Frontal cortex (tissue), 4 donors: ENCODE measurements at places on chromosomes 3 and 15. TPM values are rescaled to one million over a fixed set of nuclear protein-coding genes. Genes with fewer than 3 reads are reported as not detected.

DNA sequence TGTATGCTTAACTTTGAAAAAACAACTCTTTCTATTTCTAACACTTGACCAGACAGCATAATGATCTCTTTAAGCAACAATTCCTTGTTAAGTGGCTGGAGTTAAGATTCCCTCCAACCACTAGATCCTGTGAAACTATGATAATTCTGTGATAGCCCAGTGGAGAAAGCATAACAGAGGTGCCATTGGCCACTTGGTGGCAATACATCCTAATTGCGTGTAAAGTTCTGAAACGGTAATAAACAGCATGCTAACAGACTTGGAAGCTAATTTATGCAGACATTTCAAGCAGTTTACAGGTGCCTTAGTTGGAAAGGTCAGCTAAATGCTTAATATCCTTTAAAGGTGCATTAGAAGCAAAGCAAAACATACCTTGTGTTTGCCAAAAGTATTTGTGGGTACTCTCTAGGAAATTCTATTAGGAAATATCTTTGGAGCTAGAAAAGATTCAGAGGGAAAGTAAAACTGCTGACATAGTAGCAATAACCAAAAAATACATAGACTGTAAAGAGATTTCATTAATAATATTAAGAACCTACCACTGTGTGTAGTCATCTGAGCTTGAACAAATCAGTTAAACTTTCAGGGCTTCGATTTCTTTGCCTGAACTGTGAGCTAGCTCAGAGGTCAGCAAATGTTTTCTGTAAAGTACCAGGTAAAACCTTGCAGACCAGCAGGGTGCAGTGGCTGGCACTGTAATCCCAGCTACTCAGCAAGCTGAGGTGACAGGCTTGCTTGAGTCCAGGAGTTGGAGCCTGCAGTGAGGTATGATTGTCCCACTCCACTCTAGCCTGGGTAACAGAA lies 19.0 kb upstream of the CSTA start:
- no peak for DNase-seq

Gene TEX55
- not detected for total RNA-seq

DNA sequence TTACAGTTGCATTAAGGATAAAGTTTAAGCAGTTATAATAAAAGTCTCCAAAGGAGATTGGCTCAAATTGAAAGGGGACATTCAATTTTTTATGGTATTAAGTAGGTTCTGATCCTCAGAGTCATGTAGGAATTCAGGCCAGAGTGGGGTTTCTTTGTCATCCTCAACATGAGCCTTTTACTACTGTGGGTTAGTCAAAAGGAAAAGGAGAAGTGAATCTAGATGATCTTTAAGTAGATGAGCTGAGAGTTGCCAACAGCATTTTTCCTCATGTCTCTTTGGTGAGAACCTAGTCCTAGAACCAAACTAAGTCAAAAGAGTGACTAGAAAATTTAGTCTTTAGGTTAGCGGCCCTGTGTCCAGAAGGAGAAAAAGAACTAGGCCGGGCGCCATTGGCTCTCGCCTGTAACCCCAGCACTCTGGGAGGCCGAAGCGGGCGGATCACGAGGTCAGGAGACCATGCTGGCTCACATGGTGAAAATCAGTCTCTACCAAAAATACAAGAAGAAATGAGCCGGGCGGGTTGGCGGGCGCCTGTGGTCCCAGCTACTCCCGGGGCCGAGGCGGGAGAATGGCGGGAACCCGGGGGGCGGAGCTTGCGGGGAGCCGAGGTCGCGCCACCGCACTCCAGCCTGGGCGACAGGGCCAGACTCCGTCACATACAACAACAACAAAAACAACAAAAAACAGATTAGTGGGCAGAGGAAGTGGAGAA lies 4.2 kb upstream of the CHL1 start:
- DNase-seq: no peak

- no peak for DNase-seq
These were observed 108.8 kb upstream of the MME start for GRCh38 chr3:154971341-154971740.

DNA sequence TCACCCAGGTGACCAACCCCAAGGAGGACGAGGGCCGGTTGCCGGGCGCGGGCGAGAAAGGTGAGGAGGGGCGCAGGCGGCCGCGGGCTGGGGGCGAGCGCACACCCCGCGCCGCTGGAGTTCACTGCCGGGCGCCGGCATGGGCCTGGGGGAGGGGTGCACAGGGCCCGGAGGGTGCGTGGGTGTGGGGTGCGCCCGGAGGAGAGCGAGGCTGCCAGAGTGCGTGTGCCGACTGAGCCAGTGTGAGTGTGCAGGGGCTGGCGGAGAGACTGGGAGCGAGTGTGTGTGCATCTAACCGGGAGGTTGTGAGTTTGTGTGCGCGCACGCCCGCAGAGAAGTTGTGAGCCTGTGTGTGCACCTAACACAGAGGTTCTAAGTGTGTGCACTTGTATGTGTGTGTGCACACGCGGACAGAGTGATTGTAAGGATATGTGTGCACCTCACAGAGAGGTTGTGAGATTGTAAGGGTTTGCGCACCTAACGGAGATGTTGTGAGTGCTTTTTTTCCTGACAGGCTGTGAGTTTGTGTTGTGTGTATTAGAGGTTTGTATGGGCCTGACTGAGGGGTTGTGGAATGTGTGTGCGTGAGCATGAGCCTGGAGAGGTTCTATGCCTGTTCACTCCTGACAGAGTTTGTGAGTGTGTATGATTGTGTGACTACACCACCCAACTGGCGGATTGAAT lies 681 bp downstream of the CTDSPL start:
- peak; percentile 51 for DNase-seq

GRCh38 chr15:66740802-66741201 lies 38.8 kb downstream of the SMAD6 start:
- DNase-seq: no peak

DNA sequence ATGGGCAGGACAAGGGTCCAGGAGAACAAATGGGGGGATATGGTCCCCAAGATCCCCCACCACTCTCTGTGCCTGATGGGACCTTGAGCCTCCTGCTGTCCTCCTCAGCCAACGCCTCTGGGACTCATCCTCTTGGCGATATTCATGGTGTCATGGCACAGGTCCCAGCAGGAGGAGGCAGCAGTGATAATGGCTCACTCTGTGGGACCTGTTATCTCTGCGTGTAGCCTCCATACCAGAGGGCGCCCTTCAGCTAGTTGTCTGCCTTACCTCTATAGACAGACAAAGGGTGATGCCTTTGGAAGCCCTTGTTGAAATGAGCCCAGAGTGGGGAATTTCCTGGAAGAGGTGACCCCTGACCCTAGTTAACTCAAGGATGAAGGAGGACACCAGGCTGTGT lies 7.4 kb downstream of the ZBTB47 start:
- peak; percentile 27 for DNase-seq

DNA sequence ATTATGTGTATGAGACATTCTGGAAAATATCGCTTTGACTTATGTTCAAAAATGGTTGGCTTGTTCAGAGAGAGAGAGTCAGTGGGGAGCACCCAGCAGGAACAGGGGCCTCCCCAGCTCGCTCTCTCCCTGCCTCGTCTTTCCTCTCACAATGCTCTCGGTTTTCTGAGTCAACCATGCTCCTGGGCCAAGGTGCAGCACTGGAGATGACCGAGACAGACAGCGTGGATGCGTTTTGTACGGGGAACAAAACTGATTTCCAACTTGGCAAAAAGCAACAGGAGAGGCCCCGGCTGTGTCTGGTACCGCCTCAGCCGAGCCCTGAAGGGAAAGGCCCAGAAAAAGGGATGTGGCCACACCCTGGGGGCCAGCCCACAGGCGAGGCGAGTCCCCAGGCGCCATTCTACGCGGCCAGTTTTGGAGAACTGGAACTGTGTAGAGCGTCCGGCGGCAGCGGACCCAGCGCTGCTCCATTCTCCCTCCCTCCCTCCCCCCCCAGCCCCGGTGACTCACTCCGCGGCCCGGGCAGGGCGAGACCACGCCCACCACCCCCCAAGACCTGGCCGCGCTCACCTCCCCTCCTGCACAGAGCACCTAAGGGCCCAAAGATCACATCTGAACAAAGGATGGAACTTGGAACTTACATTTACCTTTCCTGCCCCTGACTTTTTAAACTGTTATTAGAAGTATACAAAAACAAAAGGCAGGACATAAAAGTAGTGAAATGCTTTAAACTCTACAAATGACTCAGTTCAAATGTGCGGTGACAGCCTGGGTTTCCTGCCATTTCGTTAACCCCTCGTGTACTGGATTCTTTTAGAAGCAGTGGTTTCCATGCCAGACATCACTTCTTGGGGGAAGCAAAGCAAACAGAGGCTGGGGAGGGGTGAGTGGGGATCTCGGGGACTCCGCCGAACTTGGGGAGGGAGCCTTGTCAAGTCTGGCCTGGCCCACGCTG lies 12.7 kb downstream of the ATP10A start:
- no peak for DNase-seq

- peak; percentile 74 for DNase-seq
These were observed 2.3 kb downstream of the FBXL22 start for GRCh38 chr15:63599401-63600000.

DNA sequence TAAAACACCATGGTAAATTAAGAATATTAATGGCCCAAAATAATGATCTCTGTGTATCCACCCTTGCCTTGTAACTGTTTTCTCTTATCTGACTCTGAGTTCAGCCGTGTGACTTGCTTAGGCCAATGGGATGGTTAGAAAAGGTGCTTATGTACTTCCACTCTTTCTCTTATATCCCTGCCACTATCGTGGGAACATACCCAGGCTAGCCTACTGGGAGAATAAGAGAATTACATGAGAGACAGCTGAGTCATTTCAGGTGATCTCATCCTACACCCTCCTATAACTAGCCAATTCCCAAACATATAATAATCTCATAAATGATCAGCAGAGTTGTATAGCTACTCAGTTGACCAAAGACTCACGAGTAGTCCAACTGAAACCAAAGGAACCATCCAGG lies 98.3 kb upstream of the ABI3BP start:
- no peak for DNase-seq

- DNase-seq: no peak
These were observed 11.8 kb upstream of the SCN10A start for GRCh38 chr3:38827791-38828190.

DNA sequence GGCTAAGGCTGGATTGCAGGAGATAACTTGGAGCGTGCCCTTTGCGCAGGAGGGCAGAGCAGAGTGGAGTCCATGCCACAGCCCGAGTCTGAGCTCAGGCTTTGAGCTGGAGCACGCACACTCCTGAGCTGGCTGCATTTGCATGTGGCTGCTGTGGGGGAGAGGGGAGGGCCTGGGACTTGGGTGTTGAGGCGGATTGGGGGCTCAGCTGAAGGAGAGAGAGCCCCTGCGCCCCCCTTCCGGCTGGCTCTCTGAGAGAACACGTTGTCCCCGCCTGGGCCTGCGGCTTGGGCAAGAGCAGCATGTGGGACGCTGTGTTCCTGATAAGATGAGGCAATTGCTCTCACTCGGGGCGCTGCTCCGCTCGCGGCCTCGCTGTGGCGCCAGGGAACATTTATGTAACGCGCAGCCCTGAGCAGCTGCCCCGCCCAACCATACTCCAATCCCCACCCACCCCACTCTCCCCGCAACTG lies 39.1 kb downstream of the KLF13 start:
- DNase-seq: peak; percentile 88

Gene LRRK1
- total RNA-seq: 0.82 TPM

DNA sequence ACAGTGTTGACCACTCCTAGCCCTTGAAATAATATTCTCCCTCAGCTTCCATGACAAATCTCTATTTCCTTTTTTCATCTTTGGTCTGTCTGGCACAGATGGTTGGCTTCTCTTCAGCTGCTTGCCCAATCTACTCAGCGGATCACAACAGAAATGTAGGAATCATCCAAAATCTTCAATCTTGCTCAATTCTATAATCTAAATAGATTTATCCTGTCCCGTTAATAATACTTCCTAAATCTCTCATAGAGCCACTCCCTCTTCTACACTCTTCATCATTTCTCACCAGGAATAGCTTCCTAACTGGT lies 3.8 kb downstream of the PEAK1 start:
- DNase-seq: no peak

- DNase-seq: no peak
These were observed 4.0 kb downstream of the TRIM71 start for GRCh38 chr3:32821686-32822296.

- DNase-seq: no peak
These were observed 156.0 kb downstream of the CD47 start for GRCh38 chr3:107934808-107935207.

Gene GOLGA8Q
- total RNA-seq: not detected

Gene TPM1
- total RNA-seq: 88.5 TPM

DNA sequence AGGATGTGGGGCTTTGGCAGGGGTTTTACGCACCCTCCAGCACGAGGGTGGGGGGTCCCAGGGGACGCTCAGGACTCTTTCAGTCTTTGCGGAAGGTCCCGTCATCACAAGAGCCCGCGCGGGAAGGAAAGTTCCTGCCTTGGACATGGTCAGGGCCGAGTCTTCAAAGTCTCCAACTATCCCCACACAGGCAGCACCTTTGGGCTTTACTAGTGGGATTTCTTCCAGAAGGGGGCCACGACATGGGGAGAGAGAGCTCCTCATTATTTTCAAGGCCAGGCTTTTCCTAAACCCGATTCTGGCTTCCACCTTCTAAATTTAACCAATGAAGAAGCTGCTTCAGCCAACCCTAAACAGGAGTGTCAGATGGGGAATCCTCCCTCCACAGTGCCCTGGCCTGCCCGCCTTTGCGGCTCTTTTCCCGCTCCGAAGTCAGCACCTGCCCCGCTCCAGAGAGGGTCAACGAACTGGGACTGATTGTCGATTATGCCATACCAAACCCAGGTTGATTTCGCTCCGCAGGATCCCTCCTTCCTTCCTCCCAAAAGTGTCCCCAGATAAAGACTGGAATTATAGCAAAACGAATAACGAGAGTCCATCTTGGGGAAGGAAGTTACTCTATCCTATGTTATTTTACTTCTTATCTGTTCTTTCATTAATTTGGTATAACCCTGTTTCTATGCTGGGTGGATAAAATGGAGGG lies 11.0 kb downstream of the SHOX2 start:
- DNase-seq: peak; percentile 21

- no peak for DNase-seq
These were observed 376.7 kb upstream of the PDZRN3 start for GRCh38 chr3:74001436-74001835.

Gene CXCR6
- total RNA-seq: not detected

DNA sequence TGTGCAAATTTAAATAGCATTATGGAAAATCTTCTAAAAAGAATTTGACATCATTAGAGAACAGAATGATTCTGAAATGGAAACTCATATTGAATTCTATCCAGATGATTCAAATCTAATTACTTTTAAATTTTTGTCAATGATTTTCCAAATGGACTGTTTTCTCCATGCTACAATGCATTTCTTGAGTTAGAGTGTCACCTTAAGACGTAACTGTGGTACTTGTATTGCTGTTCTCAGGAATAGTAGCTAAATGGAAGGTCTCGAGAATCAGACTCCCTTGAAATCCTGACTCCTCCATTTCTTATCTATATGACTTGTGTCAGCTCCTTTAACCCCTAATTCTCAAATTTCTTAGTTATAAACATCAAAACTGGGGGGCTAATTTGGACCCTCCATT lies 102.3 kb downstream of the P2RY1 start:
- no peak for DNase-seq

GRCh38 chr3:72334681-72335457 lies 513.4 kb downstream of the SHQ1 start:
- DNase-seq: peak; percentile 44

Gene AADACL2
- total RNA-seq: not detected

- no peak for DNase-seq
These were observed 72.7 kb downstream of the TJP1 start for GRCh38 chr15:29749365-29750086.

Gene CPEB1
- 2.0 TPM for total RNA-seq

- DNase-seq: no peak
These were observed 8.6 kb downstream of the CEP63 start for GRCh38 chr3:134494495-134494894.

Gene AHSG
- not detected for total RNA-seq

GRCh38 chr15:43789409-43789808 lies 2.7 kb upstream of the SERF2 start:
- DNase-seq: no peak

Gene TMEM44
- 31.8 TPM for total RNA-seq
